Upper lobe of left lung (tissue), 6 donors: ENCODE measurements at places on chromosomes 3 and 15.

DNA sequence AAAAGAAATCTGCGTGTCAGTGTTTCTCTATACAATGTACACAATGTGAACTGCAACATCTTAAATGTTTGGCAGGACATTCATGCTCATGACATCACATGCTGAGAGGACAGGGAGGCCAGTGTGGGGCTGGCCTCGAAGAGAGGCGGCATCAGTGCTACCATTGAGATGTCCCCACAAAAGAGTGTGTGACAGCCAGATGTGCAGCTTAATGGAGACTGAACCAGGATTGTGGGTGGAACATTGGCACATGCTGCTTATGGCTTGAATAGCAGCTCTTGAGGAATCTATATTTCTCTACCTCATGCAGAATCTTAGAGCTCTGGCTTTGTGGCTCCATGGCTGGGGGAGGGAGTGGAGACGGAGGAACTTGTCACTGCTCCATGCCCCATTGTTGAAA lies 18.5 kb downstream of the CLDN11 start:
- H3K27ac ChIP-seq: no peak overlapping the region
- no peaks in the 10 kb centered on the region for H3K27me3 ChIP-seq
- H3K4me1 ChIP-seq: no peaks in the 10 kb centered on the region
- DNase-seq: no peak
- no peaks in the 10 kb centered on the region for H3K36me3 ChIP-seq
- no peak overlapping the region for H3K4me3 ChIP-seq

GRCh38 chr15:58478035-58478434 lies 46.2 kb downstream of the LIPC start:
- no peak overlapping the region for H3K27ac ChIP-seq
- no peak for DNase-seq
- no peaks in the 10 kb centered on the region for H3K27me3 ChIP-seq
- no peak overlapping the region for H3K4me3 ChIP-seq
- no peaks in the 10 kb centered on the region for H3K36me3 ChIP-seq

DNA sequence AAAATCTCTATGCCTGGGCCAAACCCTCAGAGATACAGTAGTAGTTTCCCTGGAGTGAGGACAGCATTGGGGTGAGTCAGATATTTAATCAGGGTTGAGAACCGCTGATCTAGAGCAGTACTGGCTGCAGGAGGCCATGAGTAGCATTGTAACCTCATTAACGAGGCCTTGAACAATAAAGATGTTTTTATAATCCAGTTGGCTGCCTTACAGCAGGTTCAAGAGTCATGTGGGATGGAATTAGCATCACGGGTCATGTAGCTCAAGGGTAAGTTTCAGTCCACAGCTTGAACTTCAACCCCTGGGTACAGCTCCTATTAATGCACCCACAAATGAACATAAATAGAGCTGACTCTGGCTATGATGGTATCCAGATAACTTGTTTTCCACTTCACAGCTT lies 5.1 kb downstream of the HPS3 start:
- H3K27ac ChIP-seq: no peak overlapping the region
- no peak for DNase-seq
- H3K4me3 ChIP-seq: no peak overlapping the region
- H3K27me3 ChIP-seq: no peaks in the 10 kb centered on the region
- no peaks in the 10 kb centered on the region for H3K36me3 ChIP-seq

DNA sequence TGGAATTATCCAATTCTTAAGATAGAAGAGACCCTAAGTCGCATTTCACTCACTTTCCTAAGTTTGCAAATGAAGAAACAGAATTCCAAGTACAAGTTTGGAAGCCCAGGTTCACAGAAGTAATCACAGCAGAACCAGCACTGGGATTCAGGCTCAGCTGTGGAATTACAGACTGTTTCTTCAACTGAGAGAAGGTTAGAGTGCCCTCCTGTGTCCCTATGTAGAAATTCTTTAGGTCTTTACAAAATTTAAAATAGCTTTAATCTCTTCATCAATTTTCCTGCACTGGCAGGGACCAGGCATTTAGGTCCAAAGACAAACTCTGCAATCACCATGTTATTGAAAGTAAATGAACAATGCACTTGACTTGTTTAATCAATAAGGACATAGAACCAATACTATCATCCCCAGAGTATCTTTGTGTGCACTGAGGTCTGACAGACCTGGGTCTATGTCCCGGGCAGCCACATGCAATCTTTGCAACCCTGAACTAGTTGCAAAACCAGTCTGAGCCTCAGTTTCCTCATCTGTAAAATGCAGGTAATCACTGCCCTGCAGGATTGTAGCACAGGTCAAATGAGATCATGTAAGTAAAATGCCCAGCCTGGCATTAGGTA lies 96.3 kb upstream of the ZBED2 start:
- H3K27me3 ChIP-seq: no peaks in the 10 kb centered on the region
- DNase-seq: no peak
- no peak overlapping the region for H3K27ac ChIP-seq
- H3K36me3 ChIP-seq: no peaks in the 10 kb centered on the region
- no peak overlapping the region for H3K4me3 ChIP-seq
- no peaks in the 10 kb centered on the region for H3K4me1 ChIP-seq

- no peak for DNase-seq
- H3K36me3 ChIP-seq: no peaks in the 10 kb centered on the region
- H3K27ac ChIP-seq: no peak overlapping the region
- H3K4me1 ChIP-seq: peaks cover 16% of the 10 kb centered on the region
Measured at GRCh38 chr3:39050029-39050428, 1.7 kb downstream of the SCN11A start.

- no peaks in the 10 kb centered on the region for H3K4me1 ChIP-seq
- DNase-seq: no peak
- no peak overlapping the region for H3K4me3 ChIP-seq
- no peaks in the 10 kb centered on the region for H3K36me3 ChIP-seq
- H3K27ac ChIP-seq: no peak overlapping the region
- H3K27me3 ChIP-seq: no peaks in the 10 kb centered on the region
Measured at GRCh38 chr15:85064710-85065109, 83.1 kb downstream of the PDE8A start.

GRCh38 chr3:98754483-98754882 lies 8.7 kb upstream of the ST3GAL6 start:
- DNase-seq: no peak
- no peaks in the 10 kb centered on the region for H3K4me1 ChIP-seq
- H3K4me3 ChIP-seq: no peak overlapping the region
- no peaks in the 10 kb centered on the region for H3K27me3 ChIP-seq
- H3K36me3 ChIP-seq: no peaks in the 10 kb centered on the region

DNA sequence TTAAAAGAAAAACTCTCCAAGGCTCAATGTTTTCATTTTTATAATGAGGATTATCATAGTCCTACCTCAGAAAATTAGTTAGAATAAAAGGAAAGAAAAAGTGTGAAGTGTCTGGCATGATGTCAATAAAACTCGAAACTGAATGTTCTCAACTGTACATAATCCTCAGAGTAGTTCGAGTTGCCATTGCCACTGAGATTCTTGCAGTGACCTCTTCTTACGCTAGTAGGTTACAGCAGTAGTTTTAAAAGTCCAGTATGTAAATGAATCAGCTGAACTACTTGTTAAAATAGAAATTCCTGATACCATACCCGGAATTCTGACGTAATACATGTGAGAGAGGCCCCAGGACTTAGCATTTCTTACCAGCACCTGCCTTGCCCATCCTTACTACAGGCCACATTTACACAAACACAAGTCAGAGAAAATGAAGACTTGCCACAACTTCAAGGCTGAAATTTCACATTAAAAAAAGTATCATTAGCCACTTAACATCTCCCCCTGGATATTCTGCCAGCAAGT lies 502.6 kb downstream of the FGF12 start:
- no peak for DNase-seq
- H3K27me3 ChIP-seq: no peaks in the 10 kb centered on the region
- H3K36me3 ChIP-seq: no peaks in the 10 kb centered on the region
- H3K4me1 ChIP-seq: no peaks in the 10 kb centered on the region
- H3K4me3 ChIP-seq: no peak overlapping the region

GRCh38 chr3:130480736-130481135 lies 36.2 kb upstream of the COL6A6 start:
- H3K4me3 ChIP-seq: no peak overlapping the region
- no peaks in the 10 kb centered on the region for H3K36me3 ChIP-seq
- no peaks in the 10 kb centered on the region for H3K27me3 ChIP-seq
- no peak for DNase-seq

DNA sequence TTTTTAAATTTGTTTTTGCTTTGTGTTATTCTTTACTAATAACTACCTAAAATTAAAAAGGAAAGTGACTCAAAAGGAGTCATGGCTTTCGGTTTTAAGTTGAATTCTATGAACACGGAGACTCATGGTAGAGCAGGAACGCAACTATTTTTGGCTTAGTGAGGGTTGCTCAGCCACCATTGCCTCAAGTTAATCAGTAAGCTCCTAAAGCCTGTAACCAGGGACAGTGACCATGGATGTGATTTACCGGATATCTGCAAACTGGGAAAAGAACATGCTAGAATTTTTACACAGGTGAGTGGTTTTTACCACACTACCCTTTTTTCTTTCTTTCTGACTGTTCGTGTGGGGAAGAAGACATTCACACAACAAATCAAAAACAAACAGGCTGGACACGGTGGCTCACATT lies 11.8 kb downstream of the SLC12A8 start:
- H3K27me3 ChIP-seq: no peaks in the 10 kb centered on the region
- no peaks in the 10 kb centered on the region for H3K36me3 ChIP-seq
- H3K4me1 ChIP-seq: no peaks in the 10 kb centered on the region
- no peak for DNase-seq

DNA sequence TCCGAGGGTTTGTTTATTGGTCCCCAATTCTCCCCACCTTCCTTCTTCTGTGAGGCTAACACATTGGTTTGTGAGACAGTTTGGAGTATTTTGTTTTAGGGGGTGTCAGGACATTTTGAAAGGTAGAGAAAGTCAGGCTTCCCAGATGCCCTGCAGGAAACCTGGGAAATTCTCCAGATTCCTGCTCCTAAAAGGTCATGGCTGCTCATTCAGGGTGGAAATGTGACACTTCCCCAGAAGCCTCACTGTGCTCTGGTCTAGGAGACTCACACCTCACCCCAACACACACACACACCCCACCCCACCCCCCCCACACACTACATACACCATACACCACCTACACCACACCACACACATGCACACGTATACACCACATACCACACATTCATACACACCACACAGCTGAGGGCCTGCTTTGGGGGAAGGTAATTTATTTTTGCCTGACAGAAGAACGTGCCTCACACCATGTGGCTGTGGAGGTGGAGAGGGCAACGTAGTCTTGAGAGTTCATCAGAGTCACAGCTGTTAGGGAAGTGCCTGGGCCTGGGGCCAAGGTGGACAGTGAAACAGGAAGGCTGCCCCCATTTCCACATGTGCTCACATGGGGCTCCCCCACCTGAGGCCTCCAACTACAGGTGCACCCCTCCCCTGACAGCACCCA lies 40.4 kb upstream of the LIMD1 start:
- H3K4me3 ChIP-seq: no peak overlapping the region
- peak overlapping the region; percentile 65 for H3K27ac ChIP-seq
- H3K4me1 ChIP-seq: peaks cover 30% of the 10 kb centered on the region
- no peaks in the 10 kb centered on the region for H3K36me3 ChIP-seq
- DNase-seq: no peak

DNA sequence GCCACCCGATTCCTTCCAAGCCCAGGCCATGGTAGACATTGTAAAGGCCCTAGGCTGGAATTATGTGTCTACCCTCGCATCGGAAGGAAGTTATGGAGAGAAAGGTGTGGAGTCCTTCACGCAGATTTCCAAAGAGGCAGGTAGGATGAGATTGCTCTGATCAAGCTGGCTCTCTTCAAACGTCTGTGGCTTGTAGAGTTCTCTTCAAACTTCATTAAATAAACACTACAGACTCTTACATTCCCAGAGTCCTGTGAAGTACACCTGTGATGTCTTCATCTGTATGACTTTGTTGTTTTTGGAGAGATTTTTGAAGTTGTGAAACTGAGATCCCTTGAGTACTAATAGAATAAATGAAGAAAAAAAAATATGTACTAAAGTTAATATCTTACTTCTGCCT lies 285.6 kb downstream of the GRM7 start:
- H3K4me1 ChIP-seq: no peaks in the 10 kb centered on the region
- no peak overlapping the region for H3K4me3 ChIP-seq
- no peaks in the 10 kb centered on the region for H3K27me3 ChIP-seq
- no peaks in the 10 kb centered on the region for H3K36me3 ChIP-seq

DNA sequence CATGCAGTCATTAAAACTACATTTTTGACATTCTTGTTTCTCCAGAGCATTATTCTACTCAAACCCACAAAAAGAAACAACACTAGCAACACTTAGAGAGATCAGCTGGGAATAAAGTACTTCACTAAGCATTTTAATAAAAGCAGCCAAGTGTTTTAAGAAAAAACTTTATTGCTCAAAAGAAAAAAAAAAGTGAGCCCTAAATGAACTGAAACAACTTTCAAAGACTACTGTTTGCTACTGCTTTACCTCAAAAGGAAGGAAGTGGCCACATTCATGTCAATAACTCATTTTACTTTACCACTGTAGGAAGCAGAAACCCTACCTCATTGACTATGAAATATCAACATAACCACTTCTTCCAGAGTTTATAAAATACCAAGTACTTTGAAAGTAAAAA lies 91.3 kb downstream of the UACA start:
- H3K27ac ChIP-seq: no peak overlapping the region
- H3K4me1 ChIP-seq: peaks cover 19% of the 10 kb centered on the region
- no peaks in the 10 kb centered on the region for H3K27me3 ChIP-seq
- H3K36me3 ChIP-seq: peaks cover 6% of the 10 kb centered on the region
- DNase-seq: no peak
- no peak overlapping the region for H3K4me3 ChIP-seq
